ENCODE measurements at places on chromosomes 3 and 15. TPM values are rescaled to one million over a fixed set of nuclear protein-coding genes. Genes with fewer than 3 reads are reported as not detected.

DNA sequence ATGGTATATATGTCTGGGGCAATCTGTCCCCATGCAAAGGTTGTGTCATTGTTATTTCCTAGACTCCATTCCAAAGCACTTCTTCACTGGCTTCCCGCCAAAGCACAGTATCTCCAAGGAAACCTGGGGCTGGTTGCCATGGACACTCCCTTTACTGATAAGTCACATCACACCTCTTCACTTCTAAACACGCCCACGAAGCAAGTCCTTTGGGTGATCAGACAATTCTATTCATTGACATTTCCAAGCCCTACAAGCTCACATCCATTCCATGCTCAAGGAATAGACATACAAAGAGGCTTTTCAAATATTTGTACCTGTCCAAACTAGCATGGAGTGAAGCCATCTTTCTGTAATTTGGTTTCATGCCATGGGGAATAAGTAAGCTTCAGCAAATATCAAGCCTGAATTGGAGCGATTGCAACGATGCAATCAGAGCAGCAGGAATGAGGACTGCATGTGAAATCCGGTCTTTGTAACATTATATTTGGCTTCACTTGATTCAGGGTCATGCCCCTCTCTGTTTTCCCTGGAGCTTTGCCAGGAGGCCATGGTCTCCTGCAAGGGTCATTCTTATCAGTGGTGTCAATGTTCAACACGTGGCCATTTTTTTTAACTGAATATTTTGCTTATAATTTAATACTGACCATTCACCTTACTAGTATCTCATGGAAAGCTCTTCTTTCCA, 201.6 kb upstream of the TMC3 start:
- peak; percentile 15 for DNase-seq

DNA sequence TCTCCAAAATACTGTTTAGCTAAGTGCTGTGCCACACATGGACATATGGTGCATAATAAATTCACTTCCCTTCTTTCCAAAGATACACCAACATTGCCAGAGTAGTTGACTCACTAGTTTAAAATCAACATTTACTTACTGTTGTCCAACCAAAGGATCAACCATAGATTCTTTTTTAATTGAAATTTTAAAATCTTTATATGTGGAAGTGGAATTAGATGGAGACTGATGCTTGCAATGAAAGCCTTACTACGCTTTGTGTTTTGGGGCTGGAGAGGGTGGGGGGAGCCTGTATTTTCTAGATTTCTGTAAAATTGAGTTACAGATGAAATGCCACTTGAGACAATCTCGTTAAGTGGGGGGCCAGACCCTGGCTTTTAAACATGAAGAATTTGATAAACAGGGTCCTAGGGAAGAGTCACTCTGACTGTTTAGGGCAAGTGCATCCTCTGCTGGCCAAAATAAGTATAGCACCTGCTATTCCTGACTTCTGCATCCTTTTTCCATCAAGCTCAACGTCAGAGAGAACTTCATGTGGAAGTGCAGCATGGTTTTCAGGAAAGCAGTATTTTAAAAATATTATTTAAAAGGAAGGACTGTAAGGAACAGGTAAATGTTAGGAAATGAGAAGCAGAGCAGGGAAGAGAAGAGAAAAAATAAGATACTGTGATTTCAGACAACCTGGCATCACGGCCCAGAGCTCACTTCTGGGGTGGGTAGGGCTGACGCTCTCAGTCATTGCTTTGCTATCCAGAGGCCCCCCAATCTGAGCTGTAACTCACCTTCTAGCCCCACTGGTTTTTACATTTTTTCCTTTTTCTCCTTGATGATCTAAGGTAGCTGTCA, 76.7 kb downstream of the BOC start:
- no peak for DNase-seq

DNA sequence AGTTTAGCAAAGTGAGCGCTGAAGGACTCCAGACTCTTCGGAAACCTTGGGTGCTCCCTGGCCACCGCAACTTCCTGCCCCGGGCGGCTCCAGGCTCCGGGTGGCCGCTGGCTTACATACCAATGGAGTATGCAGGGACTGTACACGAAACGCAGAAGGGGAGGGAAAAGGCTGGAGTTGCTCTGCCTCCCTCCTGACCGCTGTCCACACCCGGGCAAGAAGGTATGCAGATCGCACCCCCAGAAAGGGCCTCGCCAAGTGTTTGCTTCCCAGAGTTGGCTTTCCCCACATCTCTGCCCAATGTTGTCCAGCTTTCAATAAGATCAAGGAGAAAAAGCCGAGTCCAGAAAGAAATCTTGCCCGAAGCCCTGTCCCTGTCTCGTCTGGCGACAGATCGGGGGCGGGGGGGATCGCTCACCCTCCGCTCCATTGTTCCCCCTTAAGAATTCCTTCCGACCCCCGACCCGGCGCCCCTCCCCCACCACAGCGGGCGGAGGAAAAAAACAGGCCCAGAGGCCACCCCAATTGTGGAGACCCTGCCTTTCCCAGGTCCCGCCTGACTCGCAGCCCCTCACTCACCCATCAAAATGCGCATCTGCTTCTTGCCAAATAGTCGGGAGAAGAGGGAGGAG, 533 bp downstream of the ARF4 start:
- peak; percentile 34 for DNase-seq

MKRN3 gene
- 25.7 TPM for total RNA-seq

DNA sequence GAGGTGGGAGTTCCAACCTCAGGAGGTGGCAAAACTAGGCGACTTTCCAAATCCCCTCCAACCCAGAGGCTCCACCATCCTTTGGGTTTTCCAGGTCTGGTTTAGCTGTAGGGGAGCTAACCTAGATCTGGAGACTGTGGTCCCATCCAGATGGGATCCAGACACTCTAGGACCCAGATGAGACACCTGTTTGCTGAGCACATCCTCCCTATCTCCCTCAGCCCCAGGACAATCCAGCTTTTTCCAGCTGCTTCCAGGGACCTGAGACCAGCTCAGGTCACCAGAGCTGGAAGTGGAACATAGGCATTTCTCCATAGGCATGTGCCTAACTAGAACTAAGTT, 18.2 kb downstream of the CRTAP start:
- DNase-seq, result no peak

DNA sequence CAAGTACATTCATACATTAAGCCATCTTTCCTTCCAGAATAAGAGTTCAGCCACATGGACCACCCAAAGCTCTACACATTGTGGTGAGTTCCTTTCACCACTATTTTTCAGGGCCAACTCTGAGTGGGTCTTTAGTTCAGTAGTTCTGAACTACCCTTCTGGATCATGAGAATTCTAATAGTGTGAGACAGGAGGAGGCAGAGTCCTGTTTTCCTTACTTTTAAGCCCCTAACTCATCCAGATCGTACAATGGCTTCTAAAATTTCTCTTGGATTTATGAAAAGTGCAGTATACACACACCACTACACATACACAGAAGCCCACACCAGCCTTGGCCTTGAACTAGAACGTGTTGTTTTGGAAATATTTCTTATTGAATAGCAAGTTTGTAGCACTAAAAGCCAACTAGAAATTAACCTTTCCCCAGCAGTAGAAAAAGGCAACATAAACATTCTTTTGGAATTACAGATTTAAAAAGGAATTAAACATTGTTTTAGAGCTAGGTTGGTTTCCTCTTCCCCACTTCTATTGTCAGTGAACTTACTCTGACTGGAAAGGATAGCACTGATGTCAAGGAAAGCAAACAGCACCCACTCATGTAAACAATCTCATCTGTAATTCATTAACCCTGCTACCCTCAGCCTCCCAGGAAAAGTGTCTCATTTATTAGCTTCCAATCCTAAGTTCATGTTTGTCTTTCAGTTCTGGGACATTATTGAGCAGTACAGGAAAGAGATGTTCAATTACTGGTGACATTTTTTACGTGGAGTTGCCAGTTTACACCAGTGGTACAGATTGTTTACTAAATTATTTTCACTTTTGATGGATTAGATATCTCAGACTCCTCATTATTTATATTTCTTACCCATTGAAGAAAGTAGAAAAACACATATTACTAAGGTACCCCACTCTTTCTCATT, 95.7 kb upstream of the AGTR1 start:
- no peak for DNase-seq

- no peak for DNase-seq
Observed at GRCh38 chr3:63952248-63952594, 40.0 kb upstream of the SCAANT1 start.

GRCh38 chr15:40048926-40049475, 10.0 kb upstream of the SRP14 start:
- DNase-seq, result no peak

DNA sequence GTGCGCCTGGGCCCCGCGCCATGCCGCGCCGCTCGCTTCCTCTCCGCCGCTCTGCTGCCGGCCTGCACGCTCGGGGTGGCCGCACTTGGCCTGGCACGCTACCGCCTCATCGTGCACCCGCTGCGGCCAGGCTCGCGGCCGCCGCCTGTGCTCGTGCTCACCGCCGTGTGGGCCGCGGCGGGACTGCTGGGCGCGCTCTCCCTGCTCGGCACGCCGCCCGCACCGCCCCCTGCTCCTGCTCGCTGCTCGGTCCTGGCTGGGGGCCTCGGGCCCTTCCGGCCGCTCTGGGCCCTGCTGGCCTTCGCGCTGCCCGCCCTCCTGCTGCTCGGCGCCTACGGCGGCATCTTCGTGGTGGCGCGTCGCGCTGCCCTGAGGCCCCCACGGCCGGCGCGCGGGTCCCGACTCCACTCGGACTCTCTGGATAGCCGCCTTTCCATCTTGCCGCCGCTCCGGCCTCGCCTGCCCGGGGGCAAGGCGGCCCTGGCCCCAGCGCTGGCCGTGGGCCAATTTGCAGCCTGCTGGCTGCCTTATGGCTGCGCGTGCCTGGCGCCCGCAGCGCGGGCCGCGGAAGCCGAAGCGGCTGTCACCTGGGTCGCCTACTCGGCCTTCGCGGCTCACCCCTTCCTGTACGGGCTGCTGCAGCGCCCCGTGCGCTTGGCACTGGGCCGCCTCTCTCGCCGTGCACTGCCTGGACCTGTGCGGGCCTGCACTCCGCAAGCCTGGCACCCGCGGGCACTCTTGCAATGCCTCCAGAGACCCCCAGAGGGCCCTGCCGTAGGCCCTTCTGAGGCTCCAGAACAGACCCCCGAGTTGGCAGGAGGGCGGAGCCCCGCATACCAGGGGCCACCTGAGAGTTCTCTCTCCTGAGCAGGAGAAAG, 951 bp downstream of the GPR62 start:
- DNase-seq, result no peak

ITGB5 gene
- total RNA-seq, result 25.6 TPM

GRCh38 chr15:37097144-37097919, 3.0 kb downstream of the MEIS2 start:
- DNase-seq, result no peak

NEK11 gene
- total RNA-seq, result 24.6 TPM

BCL2A1 gene
- total RNA-seq, result 0.94 TPM

CISH gene
- total RNA-seq, result 0.16 TPM

GRCh38 chr3:120429921-120430361, 20.9 kb downstream of the FSTL1 start:
- DNase-seq, result no peak

IQCF5 gene
- not detected for total RNA-seq

DNA sequence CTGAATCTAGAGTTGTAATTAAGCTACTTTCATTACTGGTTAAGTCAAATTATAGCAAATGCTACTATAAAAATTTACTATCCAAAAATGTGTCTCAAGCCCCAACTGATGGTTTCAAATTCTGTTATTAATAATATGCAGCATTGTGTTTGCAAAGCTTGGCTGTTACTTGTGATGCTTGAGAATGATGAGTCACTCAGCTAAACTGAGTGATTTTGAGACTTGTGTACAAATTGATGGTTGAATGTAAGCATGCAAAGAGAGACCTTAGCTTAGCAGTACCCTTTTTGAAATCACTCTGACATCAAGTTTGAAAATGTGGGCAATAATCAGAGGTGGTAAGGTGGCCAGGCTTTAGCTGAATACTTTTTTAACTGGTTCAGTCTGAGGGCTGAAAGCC, 27.6 kb downstream of the OPA1 start:
- no peak for DNase-seq

GRCh38 chr15:101329867-101330380, 34.9 kb upstream of the SNRPA1 start:
- no peak for DNase-seq

DNA sequence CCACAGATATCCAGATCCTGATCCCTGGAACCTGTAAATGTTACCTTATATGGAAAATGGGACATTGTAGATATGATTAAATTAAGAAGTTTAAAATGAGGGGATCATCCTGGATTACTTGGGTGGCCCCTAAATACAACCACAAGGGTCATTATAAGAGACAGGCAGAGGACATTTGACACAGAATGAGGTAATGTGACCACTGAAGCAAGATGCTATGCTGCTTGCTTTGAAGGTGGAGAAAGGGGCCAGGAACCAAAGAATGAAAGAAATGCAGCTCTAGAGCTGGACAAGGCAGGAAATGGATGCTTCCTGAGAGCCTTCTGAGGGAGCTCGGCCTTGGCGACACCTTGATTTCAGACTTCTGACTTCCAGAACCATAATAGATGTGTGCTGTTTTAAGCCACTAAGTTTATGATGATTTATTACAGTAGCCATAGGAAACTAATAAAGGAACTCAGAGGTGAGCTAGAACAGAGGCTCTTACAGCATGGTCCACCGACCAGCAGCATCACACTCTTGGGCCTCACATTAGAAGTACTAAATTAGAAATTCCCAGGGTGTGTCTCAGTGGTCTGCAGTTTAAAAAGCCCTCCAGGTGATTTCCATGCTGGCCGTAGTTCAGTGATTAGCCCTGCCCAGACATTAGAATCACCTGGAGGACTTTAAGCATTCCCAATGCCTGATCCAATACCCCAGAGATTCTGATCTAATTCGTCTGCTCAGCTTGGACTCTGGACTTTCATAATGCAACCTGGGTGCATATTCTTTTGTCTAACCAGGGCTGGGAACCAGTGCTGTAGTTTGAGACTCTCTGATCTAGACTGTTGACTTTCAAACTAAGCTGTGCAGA, 7.5 kb downstream of the COLQ start:
- DNase-seq, result no peak

DNA sequence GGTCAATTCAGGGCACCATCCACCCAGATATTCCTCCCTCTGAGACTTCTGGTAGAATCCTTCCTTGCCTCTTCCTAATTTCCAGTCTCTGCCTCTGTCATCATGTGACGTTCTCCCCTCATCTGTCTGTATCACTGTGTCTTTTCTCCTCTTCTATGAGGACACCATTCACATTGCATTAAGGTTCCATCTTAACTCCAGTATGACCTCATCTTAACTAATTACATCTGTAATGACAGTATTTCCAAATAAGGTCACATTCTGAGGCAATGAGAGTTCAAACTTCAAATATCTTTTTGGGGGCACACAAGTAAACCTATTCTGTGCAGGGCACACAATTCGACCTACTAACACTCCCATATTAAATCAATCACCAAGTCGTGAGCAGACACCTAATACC, 169.7 kb downstream of the FHIT start:
- no peak for DNase-seq

RBPMS2 gene
- not detected for total RNA-seq

DNA sequence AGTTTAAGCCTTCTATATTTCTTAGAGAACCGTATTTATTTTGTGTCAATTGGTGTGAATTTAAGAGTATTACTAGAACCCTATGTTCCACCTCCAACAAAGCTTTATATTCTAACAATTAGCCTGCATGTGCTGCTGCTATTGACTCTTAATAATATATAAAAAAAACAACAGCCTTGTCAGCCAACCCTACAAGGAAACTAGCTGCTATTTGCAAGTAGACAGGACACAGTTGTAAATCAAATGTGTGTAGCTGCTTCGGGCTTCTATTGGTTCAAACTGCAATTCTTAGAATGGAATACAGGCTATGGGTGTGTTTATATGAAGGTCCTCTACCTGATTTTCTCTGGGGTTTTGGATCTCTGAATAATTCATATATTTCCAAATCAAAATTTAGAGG, 60.7 kb downstream of the ZBTB20 start:
- no peak for DNase-seq

- DNase-seq, result no peak
Observed at GRCh38 chr15:49715211-49715610, 94.4 kb downstream of the DTWD1 start.

GRCh38 chr15:33059184-33059583, 135.3 kb downstream of the FMN1 start:
- no peak for DNase-seq

All from occipital lobe (tissue), 3 donors.